Posterior vena cava (tissue), 2 donors: ENCODE measurements at places on chromosomes 3 and 15. TPM values are rescaled to one million over a fixed set of nuclear protein-coding genes. Genes with fewer than 3 reads are reported as not detected.

The CDC25A gene
- 0.43 TPM for total RNA-seq

The KCNMB2 gene
- not detected for total RNA-seq

GRCh38 chr3:71710906-71711494, 14.2 kb downstream of the EIF4E3 start:
- DNase-seq: no peak

The TMEM40 gene
- total RNA-seq: not detected

The CKMT1B gene
- total RNA-seq: not detected

The FOXL2NB gene
- total RNA-seq: not detected

GRCh38 chr3:100209948-100210771, 50.6 kb upstream of the TBC1D23 start:
- DNase-seq: no peak

GRCh38 chr15:96019114-96019513, 311.4 kb upstream of the NR2F2 start:
- DNase-seq: no peak

GRCh38 chr3:149647812-149648211, 10.0 kb downstream of the WWTR1 start:
- DNase-seq: no peak

- no peak for DNase-seq
Observed at GRCh38 chr3:151538456-151539393, 77.9 kb upstream of the IGSF10 start.

The GOLGA6L7 gene
- not detected for total RNA-seq

DNA sequence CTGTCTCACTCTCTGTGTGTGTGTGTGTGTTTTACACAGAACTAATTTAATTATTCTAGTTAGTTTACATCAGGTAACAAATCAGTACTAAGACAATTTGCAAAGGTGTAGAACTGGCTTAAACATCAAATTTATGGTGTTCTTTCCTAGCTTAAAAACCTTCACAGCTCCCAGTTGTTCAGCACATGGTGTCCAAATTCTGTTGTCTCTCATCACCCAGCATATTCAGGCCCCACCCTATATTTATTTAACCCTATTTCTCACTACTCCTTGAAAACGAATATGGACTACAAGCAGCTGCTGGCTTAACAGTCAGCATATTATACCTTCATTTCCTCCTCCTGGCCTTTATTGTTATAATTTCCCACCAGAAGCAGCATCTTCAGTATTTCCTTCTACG, 1.2 kb downstream of the IL20RB start:
- no peak for DNase-seq

The SCAANT1 gene
- not detected for total RNA-seq

The SNX22 gene
- total RNA-seq: not detected

The ATP8B4 gene
- 13.8 TPM for total RNA-seq

The CCR8 gene
- total RNA-seq: not detected

- no peak for DNase-seq
Observed at GRCh38 chr3:105473521-105474223, 107.0 kb downstream of the ALCAM start.

- DNase-seq: no peak
Observed at GRCh38 chr3:191263850-191264249, 64.8 kb downstream of the OSTN start.

The NR2E3 gene
- total RNA-seq: not detected

DNA sequence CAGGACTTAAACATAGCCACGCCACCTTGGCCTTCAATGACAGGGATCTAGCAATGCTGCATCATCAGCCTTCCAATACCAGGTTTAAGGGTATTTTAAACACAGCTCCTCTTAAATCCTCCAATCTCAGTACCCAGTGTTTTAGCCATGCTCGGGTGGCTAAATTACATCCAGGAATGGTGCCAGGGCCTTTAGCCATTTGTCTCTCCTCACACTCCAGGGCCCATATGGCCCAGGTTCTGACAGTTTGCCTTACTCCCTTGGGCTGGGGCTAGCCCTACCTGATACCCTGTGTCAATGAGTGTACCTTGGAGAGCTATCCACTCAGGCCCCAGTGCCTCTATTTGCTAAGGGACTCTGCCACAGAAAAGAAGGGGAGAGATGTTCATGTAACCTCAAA, 29.4 kb downstream of the ZNF589 start:
- DNase-seq: no peak

DNA sequence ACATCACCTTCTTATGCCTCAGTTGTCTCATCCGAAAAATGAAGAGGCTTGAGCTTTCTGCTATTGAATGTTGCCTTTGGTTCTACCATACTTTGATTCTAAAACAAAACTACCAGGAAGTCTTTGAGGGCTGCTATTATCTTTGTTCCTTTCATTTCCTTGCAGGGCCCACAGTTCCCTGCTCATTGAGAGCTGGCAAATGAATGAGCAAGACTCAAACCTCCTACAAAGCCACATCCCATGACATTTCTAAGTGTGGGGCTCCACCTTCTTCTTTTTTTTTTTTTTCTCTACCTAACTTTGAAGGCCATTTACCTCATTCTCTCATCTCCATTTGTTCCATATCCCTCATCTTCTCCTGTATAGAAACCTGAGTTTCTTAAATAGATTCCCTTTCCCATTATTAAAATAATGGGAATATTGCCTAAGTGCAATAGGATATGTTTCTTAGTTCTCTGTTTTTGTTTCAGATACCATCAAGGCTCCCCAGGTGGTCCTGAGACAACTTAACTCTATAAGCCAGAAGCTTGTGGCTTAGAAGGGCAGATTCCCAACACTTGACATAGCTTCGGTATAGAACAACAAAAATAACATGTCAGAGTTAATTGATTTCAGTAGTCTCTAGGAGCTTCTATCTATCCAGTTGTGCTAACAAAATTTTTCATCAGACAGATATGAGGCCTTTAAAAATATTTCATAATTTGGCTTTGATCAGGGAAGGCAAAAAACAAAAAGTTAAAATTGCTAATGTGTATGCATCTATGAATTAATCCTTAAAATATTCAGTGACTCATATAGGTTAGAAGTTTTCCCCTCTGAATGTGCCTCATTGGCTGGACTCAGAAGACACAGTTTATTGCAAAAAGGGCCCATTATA, 951.6 kb downstream of the TUSC7 start:
- DNase-seq: no peak
